ENCODE measurements at places on chromosomes 2 and 18.

- DNase-seq, result no peak
These were observed 224.5 kb upstream of the MGAT5 start for GRCh38 chr2:134029418-134029817.

DNA sequence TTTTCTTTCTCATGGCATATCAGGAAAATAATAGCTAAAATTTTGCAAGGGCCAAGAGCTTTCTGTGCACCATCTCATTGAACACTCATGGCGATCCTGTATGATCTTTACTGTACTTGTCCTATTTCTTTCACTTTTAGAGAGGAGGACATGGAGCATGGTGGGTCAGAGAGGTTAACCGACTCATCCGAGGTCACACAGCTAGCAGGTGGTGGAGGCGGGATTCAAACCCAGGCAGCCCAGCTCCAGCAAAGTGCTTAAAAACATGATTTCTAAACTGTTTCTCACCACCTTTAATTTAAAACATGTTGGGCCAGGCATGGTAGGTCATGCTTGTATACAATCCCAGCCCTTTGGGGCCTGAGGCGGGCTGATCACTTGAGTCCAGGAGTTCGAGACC, 6.4 kb downstream of the NGEF start:
- no peak for DNase-seq

- no peak for DNase-seq
These were observed 388.6 kb downstream of the PARD3B start for GRCh38 chr2:204933735-204934374.

GRCh38 chr18:40708726-40709125, 1246.3 kb upstream of the PIK3C3 start:
- no peak for DNase-seq

DNA sequence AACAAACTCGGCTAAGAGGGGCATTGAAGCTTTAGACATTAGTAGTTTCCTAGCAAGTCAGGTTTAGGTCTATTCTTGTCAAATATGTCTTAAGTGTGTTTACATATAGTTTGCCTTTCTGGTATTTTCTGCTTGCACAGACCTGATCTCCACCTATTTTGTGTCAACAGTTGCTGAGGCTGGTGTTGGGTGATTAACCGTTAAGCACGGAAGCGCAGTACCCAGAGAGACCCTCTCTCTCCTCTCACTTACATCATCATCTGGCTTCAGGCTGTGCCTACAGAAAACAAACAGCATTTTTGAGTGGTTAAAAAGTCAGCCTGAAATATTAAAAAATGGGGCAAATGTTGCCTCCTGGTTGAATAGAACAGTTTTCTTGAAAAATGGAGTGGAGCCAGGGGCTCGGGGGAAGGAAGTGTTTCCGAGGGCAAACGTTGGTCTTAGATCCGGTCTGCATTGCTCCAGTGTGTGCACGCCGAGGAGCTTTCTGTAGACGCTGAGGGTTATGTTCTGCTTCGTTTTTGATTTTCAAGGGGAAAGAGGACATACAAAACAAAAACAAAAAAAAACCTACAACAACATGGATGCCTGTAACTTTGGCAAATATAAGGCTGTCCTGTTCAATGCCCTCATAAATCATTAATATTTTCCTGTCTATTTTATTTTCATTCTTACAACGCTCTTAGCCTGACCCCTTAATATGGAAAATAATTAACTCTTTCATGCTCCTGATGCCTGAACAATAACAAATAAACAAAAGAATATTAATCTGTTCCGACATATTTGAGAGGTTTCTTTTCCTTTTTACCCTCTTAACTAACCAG, 120.8 kb downstream of the MEIS1 start:
- DNase-seq, result no peak

DNA sequence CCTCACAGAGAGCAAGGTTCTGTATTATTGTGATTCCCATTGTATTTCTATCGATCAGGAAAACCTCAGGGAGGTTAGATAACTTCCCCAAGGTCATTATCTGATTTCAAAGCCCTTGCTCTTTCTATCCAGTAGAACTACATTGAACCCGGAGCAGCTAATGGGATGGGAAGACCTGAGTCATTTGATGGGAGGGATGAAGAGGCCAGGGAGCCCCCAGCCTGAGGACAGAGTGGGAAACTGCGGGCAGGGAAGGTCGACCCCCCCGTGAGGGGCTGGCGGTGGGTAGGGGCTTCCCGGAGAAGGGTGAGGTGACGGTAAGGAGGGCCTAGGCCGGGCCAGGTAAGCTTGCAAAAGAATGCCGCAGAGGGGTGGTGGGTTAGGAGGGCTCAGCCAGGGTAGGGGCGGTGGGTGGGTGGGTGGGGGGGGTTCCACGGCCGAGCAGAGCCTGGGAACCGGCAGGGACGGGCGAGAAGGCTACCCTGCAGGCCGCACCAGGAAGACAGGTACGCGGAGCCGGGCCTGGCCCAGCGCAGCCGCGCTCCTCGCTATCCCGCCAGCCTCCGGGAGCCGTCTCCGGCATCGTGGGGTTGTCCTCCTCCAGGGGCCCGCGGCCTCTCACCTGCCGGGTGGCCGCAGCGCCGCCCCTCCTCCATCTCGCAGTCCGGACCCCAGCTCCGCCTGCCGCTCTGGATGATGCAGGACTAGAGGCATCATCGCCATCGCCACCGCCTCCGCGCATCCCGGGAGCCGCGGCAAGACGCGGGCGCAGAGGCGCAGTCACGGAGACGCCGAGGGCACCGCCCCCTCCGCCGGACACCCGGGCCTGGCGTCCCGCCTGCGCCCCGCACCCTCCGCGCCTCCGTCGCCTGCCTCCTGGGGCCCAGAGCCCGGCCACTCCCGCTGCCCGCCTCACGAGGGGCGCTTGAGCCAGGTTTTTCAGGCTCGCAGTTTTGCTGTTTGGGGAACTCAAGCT, at the start of gene GPR75:
GPR75 (minus strand) TSS at position 762 of the 976 bp plus-strand sequence. CDS start 5,211 bp downstream, outside the sequence.
- peak; percentile 55 for DNase-seq

- DNase-seq, result no peak
These were observed 86.6 kb downstream of the EVA1A start for GRCh38 chr2:75474115-75474514.

DNA sequence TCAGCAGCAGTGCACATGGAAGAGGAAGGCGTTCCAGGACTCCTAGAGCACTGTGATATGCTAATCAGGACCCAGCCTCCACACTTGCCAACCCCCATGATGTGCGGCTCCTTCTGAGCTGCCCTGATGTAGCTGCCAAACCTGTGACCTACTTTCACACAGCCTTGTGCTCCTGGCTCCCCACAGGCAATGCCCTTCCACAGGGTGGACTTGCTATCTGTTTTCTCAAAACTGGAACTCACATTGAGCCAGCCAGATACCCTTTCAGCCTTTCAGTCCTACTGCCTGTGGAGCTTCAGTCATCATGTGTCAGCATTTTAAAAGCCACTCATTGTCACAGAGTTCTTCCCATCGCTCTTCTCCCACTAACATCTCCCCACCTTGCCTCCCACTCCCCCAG, 181.6 kb downstream of the AFF3 start:
- DNase-seq, result no peak

GRCh38 chr2:208025814-208026184, 472 bp upstream of the PLEKHM3 start:
- DNase-seq, result peak; percentile 53

DNA sequence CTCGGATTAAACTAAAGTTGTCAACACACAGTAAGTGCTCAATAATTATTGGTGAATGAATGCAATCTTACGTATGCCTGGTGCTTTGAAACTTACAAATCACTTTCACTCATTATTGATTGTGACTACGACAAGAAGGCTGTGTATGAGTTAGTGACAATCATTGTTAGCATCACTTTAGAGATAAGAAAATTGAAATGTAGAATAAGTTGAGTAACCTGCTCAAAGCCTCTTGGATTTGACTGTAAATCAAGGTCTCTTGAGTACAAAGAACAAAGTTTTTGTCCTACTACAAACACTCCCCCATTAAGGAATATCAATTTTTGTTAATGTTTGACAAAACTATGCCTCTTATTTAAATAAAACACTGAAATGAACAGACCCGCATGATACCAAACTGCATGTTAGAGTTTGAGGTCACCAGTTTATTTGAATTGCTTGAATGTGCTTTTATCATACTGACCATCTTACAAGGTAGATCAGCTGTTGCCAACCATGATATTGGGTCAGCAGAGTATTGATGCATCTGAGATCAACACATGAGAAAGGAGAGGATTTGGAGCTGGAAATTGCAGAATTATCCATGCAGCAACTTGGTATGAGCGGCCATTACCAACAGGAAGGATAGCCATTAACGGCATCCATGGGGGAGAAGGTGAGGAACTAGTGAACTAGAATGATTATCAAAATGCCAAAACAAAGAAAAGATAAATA, 142.1 kb downstream of the IRS1 start:
- no peak for DNase-seq

GRCh38 chr2:223648755-223649154, 46.6 kb upstream of the SCG2 start:
- DNase-seq, result no peak

- DNase-seq, result no peak
These were observed 397.5 kb downstream of the FIGN start for GRCh38 chr2:163338270-163338669.

DNA sequence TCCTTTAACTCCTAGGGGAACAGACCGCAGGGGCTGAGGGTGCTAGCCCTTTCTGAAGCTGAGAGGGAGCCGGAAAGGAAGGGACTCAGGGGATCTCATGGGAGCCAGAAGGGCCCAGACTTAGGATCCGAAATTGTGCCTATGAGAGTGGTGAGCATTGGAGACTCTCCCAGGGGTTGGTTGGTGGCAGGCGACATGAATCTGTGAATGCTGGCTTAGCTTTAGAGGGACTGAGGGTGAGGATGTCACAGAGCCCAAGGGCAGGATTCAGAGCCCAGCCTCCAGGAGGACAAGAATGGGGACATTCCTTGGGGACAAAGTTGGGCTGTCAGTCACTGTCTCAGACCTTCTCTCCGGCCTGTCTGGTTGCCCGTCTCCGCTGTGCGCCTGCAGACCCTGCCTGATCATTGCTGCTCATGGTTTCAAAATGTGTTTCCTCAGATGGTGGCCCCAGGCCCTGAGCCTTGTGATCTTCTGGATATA, 17.5 kb downstream of the GNLY start:
- DNase-seq, result peak; percentile 25

GRCh38 chr2:20667531-20668401, 822 bp downstream of the GDF7 start:
- no peak for DNase-seq

- no peak for DNase-seq
These were observed 59.4 kb downstream of the AGAP1 start for GRCh38 chr2:235553291-235553690.

DNA sequence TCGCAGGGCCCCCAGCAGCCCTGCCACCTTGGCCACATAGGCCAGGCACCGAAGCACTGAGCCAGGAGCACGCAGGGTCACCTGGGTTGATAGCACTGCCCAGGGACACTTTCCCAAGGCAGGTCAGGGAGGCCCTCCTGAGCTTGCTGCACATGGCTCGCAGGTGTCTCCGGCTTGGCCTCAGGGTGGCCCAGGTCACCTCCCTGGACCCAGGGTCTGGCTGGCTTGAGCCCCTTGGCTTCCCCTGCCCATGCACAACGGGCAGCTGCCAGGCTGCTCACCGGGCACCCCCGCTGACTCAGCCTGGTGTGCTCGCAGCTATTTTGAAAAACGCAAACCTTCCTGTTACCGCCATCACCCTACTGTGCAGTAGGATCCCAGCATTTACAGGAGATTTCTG, 502.3 kb downstream of the EIPR1 start:
- no peak for DNase-seq

- no peak for DNase-seq
These were observed 206.8 kb upstream of the FBXO11 start for GRCh38 chr2:48112911-48113680.

GRCh38 chr2:209741953-209742352, 29.7 kb upstream of the UNC80 start:
- DNase-seq, result no peak

DNA sequence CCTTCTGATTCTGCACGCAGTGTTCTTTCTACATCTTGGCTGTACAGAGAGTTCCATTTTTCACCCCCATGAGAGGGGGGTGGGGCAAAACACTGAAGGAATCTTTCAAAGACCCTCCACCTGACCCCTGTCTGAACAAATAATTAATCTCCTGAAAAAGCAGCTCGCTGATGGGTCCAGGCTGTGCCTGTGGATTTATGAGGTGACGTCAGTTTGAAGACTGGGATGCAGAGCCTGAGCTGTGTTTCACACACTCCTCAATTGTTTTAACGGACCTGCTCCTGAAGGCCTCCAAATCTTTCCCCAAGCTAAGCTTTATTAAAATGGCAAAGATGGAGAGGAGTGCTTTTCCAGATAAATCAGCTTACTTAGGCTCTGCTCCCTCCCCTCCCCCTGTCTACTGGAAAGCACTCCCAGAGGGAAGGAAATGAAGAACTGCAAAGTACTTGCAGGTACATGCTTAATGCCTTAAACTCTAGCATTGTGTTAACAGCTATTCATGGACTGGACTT, 390.2 kb upstream of the TNP1 start:
- no peak for DNase-seq

DNA sequence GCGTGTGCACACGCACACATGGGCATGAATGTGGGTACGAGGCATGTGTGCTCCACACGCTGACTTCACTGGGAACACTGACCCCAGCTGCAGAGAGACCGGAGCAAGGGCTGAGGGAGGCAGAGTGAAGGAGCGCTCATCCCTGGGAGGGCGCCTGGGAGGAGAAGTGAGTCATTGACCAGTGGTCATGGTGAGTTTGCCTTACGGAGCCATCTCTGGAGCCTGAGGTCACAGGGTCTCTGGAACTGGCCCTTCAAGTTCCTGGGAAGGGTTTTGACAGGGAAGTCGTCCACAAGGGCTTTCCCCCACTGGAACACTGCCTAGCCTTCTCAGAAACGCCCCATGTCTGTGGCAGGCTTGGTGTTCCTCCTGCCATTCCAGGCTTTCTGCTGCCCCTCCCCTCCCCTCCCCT, 14.3 kb upstream of the TMEM185B start:
- no peak for DNase-seq

GRCh38 chr2:163157891-163158496, 319.4 kb upstream of the KCNH7 start:
- no peak for DNase-seq

DNA sequence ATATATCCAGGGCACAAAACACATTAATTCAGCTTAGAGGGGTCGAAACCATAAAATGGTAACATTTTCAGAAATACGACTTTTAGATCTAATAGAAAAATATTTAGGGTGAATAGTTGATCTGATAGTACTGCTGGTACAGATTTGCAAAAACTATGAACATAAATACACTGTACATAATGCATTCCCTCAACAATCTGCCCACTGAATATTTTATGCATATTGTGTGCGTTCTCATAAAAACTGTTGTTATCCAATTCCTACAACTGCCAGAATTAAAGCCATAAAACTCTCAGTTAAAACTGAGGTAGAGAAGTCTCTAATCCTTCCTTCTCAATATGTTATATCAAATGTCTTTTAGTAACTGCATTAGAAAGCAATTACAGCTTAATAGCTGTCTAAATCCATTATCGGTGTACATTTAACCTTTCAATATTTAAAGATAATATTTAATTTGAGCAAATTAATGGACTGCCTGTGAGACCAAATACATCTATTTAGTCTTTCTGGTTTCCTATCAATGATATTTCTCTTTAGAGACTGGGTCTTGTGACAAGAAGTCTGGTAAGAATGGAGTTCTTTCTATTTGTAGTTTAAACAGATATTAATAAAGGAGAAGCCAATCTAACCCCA, 32.5 kb downstream of the TCF4 start:
- no peak for DNase-seq

- DNase-seq, result no peak
These were observed 218.7 kb downstream of the C1D start for GRCh38 chr2:67844024-67844540.
